ENCODE measurements at places on chromosomes 3 and 15.

- no peak for DNase-seq
Measured at GRCh38 chr15:60057554-60057953, 53.4 kb downstream of the FOXB1 start.

DNA sequence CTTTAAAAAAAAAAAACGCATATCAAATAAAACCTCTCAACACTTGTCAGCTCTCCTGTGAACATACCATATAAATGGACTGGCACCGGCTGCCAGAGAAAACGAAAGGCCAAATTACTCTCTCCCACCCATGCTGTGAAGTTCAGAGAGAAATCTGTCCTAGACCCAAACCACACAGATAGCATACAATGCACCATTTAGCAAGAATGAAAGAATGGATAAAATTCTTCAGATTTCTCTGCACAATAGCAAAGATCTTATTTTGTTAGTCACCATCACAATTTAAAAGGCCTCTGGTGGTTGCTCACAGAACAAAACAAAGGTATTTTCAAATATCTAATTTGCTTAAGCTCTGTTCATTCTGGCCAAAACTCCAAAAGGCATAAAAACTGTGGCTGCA, 93.9 kb upstream of the BHLHE40 start:
- DNase-seq, result no peak

DNA sequence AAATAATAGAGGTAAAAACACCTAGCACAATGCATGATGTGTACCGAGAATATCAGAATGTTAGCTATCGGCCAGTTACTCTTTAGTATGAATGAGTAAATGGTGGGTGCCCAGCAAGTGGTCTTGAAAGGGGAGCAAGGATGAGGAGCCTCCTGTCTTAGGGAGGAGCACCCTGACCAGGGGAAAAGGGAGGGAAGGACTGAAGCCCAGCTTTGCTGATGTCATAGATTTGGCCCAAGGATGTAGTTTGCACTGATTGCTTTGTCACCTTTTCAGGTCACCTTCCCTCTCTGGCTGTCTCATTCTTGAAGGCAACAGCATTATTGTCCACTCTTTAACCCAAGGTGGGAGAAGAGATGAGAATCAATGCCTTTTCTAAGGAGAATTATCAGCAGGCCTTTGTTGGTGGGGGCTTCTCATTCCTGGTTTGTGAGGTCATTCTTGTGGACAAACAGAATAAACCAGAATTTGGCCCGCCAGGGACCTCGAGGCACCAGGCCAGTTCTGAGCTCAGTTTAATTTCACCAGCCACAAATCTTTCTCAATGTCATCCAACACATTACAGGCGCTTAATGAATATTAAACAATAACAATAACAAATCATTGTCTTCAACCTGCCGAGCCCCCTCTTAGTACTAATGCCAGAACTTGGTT, 231.3 kb downstream of the VPS13C start:
- DNase-seq, result no peak

GRCh38 chr3:161977063-161977462, 480.5 kb downstream of the OTOL1 start:
- DNase-seq, result no peak

- DNase-seq, result no peak
Measured at GRCh38 chr3:117602058-117602644, 892.6 kb downstream of the TUSC7 start.

DNA sequence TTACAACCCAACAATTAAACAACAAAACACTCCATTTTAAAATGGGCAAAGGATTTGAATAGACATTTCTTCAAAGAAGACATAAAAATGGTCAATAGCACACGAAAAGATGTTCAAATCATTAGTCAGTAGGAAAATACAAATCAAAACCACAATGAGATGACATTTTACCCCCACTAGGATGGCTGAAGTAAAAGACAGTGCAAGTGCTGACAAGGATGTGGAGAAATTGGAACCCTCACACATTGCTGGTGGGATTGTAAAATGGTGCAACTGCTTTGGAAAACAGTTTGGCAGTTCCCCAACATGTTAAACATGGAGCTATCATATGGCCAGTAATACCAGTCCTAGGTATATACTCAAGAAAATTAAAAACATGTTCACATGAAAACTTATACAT, 11.6 kb downstream of the GALNT15 start:
- no peak for DNase-seq

GRCh38 chr3:40216471-40216870, 93.0 kb upstream of the EIF1B start:
- no peak for DNase-seq

GRCh38 chr3:13338231-13338630, 81.9 kb downstream of the NUP210 start:
- DNase-seq, result no peak

DNA sequence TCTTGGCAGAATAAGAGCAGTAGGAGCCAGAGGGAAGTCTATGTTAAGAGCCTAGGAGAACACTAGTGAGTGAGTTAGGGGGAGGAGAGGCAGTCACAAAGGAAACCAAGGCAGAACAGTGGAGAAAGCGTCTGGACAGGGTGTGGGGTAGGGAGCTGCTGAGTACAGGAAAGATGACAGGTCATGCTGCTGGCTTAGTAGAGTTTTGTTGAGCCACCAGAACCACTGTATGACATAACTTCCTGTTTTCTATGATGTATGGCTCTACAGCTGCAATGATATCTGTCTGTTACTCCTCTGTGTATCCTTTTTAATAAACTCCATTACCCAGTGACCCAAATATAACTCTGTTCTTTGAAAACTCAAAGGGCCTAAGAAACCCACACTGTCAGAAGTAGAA, 10.6 kb upstream of the STT3B start:
- no peak for DNase-seq

GRCh38 chr3:179837374-179837773, 184.5 kb downstream of the USP13 start:
- DNase-seq, result no peak

DNA sequence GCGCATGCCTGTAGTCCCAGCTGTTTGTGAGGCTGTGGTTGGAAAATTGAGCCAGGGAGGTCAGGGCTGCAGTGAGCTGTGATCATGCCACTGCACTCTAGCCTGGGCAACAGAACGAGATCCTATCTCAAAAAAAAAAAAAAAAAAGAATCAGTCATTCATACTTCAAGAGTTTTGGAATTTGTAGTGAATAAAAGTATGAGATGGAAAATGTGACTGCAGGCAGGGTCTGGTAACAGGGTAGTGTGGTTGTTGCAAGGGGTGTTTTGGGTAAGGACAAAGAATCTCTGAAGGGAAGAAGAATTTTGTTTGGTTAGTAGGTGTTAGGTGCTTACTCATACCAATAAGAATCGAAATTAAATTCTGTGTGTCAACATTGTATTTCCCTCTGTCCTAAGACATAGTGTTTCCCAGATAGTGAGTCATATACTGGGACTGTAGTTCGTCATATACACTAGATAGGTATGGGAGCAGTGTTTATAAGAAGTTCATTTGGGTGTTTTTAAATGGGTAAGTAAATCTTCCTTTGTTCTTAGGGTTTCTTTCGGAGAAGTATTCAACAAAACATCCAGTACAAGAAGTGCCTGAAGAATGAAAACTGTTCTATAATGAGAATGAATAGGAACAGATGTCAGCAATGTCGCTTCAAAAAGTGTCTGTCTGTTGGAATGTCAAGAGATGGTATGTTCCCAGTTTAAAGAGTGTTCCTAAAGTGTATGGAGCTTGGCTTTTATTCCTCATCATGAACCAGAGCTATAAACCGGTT, 14.2 kb downstream of the NR1D2 start:
- no peak for DNase-seq

GRCh38 chr3:73255609-73256029, 194.2 kb downstream of the EBLN2 start:
- peak; percentile 61 for DNase-seq

DNA sequence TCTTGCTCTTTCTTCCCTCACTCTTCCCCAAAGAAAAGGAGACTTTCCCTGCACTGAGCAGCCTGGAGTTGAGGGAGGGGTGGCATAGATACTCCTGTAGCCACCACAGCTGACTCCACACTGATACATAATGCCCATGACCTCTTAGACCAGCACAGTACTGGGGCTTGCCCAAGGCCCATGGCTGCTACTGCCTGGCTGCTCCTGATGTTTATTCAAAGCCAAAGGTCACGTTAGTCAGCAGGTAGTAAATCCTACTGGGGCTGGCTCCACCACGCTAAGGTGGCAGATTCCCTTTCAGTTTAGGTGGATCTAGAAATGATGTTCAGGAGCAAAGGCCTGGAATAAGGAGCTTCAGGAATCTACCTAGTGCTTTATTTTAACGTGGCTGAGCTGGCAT, 212.7 kb downstream of the C3orf38 start:
- no peak for DNase-seq

GRCh38 chr3:162842549-162843216, 1346.1 kb downstream of the OTOL1 start:
- no peak for DNase-seq

DNA sequence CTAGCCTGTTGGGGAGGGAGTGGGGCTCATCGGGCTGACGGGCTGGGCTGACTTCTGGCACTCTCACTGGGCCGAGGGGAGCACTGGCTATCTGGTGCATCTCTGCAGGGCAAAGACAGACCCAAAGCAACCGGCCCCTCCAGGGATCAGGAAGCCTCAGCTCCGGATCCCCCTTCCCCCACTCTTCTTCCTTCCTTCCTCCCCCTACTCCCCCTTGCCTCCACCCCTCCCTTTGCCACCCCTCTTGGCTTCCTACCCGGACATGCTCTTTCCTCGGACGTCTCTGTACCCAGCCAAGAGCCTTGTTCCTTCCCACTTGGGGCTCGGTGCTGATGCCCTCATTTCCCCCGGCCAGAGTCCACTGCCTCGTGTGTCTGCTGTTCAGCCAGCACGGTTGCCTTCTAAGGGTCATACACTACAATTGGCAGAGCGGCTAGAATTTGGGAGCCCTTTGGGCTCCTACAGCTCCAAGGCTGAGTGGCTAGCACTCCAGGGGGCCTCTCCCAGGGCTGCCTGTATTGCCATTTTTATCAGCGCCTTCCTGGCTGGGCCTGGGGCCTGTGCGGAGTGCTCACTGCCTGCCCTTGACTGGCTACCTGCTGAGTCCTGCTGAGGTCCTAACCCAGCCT, 10.9 kb downstream of the SEMA3F start:
- DNase-seq, result no peak

GRCh38 chr3:14411166-14411526, 8.7 kb downstream of the SLC6A6 start:
- DNase-seq, result no peak

DNA sequence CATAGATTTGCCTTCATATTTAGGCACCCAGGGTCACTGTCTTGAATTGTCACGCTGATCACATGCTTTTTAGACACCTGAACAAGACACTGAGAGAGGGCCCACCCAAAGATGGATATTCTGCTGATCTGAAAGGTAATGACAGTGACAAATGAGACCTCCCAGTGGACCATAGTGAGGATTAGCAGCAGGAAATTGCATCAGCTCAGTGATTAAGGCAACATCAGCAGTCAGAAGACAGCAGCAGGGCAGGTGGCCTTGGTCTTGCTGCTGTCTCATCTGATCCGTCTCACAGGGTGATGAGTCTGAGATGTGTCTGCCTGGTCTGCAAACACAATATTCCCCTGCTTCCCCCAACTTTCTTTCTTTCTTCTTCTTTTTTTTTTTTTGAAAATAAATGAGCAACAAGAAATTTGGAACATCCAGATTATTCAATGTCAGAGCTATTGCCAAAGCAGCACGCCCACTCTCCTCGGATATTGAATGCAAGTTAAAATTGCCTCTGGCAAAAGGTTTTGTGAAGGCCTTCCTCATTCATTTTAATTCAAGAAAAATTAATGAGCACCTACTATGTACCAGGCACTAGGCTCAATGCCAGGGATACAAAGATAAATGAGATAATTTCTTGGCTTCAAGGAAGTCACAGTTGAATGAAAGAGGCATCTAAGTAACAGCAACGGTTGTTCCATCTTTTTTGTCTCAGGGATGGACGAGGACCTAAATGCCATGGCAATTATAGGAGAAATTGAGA, 14.1 kb downstream of the OTOL1 start:
- no peak for DNase-seq

DNA sequence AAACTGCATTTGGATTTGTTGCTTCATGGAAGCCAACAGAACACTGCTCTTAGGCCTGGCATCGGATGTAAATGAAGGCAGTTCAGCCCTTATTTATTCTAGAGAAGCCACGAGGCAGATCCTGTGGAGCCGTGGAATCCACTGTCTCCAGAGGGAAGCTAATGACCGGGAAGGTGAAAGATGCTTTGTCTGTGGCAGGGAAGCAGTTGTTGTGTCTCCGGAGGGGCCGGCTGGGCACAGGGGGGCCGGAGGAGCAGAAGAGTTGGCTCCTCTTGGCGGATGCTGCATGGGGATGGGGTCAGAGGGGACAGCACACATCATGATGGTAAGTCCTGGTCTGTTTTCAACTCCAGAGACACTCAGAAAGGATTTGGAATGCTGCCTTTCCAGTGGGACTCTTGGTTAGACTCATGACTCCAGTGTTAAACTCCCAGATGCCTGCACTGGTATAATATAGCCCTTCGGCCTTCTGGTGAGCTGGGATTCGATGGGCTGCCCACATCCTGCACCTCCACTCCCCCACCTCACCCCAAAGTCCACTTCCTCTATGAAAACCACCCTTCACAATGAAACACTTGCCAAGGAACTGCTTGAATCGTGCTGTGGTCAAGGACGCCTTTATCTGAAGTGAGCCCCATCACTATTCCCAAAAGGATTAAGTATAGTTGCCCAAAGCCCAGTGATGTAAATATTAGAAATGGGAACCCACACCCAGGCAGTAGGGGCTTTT, 33.6 kb downstream of the TPM1 start:
- no peak for DNase-seq

- DNase-seq, result no peak
Measured at GRCh38 chr3:177338697-177339219, 141.5 kb upstream of the TBL1XR1 start.

- no peak for DNase-seq
Measured at GRCh38 chr3:115916866-115917265, 293.6 kb downstream of the GAP43 start.

DNA sequence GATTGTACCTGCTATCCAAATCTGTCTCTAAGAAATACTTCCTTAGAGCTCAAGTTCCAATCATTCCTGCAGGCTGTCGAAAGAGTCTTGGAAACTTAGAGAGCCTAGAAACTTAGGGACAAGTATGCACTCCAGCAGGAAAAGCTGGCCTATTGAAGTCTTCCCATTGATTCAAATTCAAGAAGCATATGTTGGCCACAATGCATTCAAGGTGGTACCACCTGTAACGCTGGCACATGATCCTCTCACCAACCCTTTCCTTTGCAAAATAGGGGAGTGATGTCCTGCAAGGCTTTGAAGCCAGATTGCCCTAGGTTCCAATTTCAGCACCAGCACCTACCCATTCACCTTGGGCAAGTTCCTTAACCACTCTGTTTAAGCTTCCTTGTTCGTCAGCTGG, 6.0 kb downstream of the ADAMTS9 start:
- DNase-seq, result no peak

- no peak for DNase-seq
Measured at GRCh38 chr15:89772932-89773583, 3.1 kb upstream of the MESP2 start.
